ENCODE measurements at places on chromosomes 1 and 21.
A peak's percentile ranks its signal among the peaks of the same experiment; 100 is the strongest.

- no peak for DNase-seq
Measured at GRCh38 chr1:54012863-54013262, 5.1 kb downstream of the LDLRAD1 start.

GRCh38 chr21:46424039-46424591 is 34.6 kb upstream of the DIP2A start:
- DNase-seq = no peak

GRCh38 chr1:15173863-15174614 is 20.5 kb downstream of the TMEM51 start:
- DNase-seq = no peak

GRCh38 chr1:165173409-165173808 is 183.1 kb downstream of the LMX1A start:
- DNase-seq = no peak

DNA sequence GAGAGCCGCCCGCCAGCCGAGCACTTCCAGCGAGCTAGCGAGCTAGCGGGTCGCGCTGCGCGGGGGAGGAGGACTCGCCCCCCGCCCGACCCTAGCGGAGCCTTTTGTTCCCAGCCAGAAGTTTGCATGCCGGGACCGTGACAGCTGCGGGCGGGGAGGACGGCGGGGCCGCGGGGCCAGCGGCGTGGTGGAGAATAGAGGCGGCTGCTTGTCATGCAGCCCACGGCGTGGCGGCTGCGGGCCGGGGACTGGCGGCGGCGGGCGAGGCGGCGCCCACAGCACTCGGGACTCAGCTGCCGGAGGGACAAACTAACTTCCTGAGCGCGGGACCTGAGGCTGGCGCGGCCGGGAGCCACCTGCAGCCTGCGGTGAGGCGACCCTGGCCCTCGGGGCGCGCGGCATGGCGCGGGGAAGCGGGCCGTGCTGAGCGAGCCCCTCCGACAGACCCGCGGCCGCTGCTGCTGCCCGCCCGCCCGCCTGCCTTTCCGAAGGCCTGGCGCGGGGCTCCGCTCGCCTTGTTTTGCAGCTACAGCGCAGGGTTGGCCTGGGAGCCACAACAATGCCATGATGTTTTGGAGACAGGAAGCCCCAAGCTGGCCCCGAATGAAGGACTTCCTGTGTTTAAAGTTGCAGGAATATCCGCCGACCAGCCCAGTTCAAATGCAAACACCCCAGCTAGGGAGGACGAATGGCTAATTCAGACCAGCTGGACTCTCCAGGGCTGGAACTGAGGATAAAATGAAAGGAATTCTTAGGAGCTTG is 82.2 kb upstream of the BMP8A start:
- DNase-seq = peak; percentile 74

GRCh38 chr1:16628361-16629111 is 15.2 kb upstream of the NBPF1 start:
- DNase-seq = no peak

GRCh38 chr1:234932106-234932505 is 196.5 kb downstream of the TOMM20 start:
- DNase-seq = no peak

DNA sequence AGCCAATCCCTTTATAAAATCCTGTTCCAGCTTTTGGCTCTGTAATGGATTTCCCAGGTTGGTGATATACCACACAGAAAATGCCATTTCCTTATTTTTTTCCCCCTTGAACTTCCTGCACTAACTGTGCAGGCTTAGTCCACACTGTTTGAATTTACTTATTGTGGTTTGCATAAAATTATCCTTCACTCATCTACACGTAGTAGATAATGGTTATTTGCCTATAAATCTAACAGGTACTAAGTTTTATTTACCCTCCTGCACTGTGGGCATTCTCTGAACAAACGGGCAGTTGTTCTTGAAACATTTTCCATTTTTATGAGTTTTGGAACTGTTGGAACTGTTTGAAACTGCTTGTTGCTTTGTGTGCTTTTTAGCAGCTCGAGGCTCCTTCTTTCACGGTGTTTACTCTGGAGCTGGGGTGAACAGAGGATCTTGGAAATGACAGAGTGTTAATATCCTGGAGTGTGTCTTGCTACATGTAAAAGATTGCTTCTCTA is 23.0 kb upstream of the KIFAP3 start:
- no peak for DNase-seq

GRCh38 chr21:43880111-43880985 is 15.3 kb downstream of the AGPAT3 start:
- no peak for DNase-seq

- DNase-seq = no peak
Measured at GRCh38 chr21:45532826-45533360, 9.3 kb downstream of the SLC19A1 start.

GRCh38 chr21:37861561-37861960 is 54.7 kb downstream of the KCNJ6 start:
- DNase-seq = no peak

DNA sequence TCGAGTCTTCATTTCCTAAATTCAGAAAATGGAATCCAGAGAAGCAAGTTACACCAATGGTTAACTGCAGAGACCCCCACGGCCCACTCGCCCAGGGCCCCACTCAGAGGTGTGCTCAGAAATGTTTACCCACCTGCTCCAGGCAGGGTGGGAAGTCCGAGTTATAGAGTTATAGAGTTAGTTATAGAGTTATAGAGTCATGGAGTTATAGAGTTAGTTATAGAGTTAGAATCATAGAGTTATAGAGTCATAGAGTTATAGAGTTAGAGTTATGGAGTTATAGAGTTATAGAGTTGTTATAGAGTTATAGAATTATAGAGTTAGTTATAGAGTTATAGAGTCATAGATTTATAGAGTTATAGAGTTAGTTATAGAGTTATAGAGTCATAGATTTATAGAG is 31.7 kb downstream of the UBASH3A start:
- DNase-seq = no peak

- DNase-seq = peak; percentile 32
Measured at GRCh38 chr1:198771563-198772153, 132.8 kb downstream of the PTPRC start.

DNA sequence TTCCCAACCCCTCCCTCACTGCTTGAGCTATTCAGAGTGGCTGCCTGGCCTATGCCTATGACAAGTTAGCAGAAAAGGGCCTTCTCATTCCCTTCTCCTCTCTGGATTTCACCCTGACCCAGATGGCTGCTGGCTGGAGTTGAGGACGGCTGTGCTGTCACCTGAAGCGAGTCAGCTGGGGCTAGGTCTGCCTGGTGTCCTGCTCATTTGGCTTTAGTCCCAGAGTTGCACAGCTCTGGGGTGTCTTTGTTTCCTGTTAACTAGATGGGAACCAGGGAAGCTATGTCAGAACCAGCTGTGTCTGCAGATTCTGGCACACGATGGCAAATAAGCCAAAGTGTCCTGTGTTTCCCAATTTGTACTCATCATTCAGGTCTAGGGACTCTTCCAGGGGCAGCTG is 52.9 kb downstream of the CNIH3 start:
- DNase-seq = no peak

All from umbilical cord (tissue), 2 donors.